ENCODE measurements at places on chromosomes 4 and X.
A peak's percentile ranks its signal among the peaks of the same experiment; 100 is the strongest.

- no peak overlapping the region for H3K4me3 ChIP-seq
- H3K27me3 ChIP-seq = no peaks in the 10 kb centered on the region
- no peak for DNase-seq
Observed at GRCh38 chr4:62377245-62377644, 1177.1 kb downstream of the ADGRL3 start.

DNA sequence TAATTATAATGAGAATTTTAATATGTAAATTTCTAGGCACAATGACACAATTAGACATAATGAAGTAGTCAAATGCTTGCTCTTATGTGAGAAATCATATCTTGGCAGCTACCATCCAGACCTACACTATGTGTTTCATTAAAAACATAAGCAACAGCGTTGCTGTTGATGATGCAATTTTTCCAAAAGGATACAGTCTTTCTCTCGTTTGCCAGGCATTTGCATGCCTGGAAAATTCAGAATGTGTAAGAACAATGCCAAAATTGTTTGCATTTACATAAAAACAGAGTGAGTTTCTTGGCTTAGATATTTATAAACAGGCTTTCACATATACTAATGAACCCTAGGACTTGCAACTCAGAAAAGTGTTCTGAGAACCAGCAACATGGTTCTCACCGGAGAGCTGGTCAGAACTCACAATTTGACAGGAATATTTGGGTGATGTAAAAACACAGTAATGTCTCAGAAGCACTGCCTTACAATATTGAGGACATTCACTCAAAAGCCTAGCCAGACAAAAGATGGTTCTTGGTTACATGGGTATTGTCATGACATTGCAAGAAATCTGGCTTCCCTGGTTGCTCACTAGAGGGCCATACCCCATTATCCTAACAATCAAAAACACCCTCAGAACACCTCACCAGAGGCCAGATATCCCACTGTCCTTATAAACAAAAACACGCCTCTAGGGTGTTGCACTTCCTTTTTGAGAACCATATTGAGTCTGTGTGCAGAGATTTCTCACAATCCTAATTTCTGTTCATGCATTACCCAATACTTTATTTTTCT lies 1029.0 kb upstream of the AGA start:
- H3K4me3 ChIP-seq = no peak overlapping the region
- H3K27me3 ChIP-seq = no peaks in the 10 kb centered on the region
- H3K27ac ChIP-seq = no peak overlapping the region

- H3K4me1 ChIP-seq = no peaks in the 10 kb centered on the region
- H3K36me3 ChIP-seq = no peaks in the 10 kb centered on the region
- H3K27ac ChIP-seq = no peak overlapping the region
- H3K4me3 ChIP-seq = no peak overlapping the region
Observed at GRCh38 chrX:127404161-127404560, 584.6 kb downstream of the PRR32 start.

DNA sequence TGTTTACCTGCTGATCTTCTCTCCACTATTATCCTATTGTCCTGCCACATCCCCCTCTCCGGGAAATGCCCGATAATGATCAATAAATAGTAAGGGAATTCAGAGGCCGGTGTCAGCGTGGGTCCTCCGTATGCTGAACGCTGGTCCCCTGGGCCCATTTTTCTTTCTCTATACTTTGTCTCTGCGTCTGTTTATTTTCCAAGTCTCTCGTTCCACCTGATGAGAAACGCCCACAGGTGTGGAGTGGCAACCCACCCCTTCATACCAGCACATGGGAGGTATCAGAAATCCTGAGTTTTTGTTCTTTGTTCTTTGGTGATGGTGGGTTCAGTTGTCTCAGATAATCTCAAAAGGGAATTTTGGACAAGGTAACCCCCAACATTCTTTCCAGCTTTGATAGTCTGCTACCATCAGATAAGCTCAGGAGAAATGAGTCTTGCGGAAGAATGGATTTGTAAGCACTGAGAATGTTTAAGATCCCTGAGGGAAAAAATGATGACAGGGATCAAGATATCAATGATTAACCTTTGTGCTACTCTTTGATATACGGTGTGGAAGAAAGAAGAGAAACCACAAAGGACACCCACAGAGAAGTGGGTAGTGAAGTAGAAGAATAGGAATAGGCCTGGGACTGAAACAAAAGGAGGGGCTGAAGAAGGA lies 117.9 kb downstream of the CEP44 start:
- no peaks in the 10 kb centered on the region for H3K27me3 ChIP-seq
- DNase-seq = no peak
- H3K4me1 ChIP-seq = no peaks in the 10 kb centered on the region
- no peak overlapping the region for H3K27ac ChIP-seq

DNA sequence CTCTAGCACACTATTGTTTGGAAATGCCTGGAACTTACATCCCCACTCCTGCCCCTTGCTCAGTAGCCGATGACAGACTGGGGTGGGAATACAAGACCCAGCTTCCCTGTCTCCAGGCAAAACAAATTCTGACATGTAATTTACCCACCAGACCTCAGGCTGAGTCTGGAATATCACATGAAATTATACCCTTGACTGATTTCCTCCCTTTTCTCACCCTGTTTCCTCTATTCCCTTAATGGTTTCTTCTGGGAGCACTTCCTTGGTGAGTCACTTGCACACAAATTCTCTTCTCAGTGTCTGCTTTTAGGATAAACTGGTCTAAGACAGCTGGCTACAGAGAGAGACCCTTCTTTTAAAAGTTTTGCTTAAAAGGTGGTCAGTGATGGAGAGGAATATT lies 65.8 kb upstream of the DIPK2B start:
- H3K27ac ChIP-seq = no peak overlapping the region
- DNase-seq = no peak
- H3K36me3 ChIP-seq = no peaks in the 10 kb centered on the region

DNA sequence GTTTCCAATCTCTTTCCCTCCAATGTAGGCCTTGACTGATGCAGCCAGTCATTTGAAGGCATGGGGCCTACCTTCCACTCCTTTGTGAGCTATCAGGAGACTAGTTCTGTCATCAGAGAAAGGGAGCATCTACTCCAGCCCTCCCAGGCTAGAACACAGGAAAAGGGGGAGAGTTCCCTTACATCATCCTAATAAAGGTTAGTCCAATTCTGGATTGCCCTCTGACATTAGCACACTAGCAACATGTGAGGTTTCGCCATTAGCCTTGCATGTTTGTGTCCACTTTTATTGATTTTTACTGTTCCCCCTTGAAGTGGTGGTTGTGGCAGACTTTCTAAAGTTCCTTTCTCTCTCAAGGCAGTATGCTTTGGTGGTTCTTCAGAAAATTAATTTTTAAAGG lies 67.3 kb downstream of the ZFX start:
- no peaks in the 10 kb centered on the region for H3K36me3 ChIP-seq
- H3K4me1 ChIP-seq = no peaks in the 10 kb centered on the region
- no peak overlapping the region for H3K4me3 ChIP-seq
- DNase-seq = no peak
- no peaks in the 10 kb centered on the region for H3K27me3 ChIP-seq

DNA sequence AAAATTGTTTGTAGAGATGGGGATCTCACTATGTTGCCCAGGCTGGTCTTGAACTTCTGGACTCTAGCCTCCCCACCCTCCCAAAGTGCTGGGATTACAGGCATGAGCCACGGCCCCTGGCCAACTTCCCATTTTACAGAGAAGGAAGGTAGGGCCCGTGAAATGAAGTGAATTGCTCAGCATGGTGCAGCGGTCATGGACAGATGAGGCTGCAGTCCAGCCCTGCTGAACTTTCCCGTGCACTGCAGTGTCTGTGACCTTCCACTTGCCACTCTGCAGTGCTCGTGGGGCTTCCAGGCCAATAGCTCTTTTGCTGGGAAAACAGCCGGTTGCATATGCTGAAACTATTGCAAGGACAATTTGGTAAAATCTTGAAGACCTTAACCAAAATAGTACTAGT lies 454.4 kb upstream of the FAT1 start:
- H3K36me3 ChIP-seq = no peaks in the 10 kb centered on the region
- no peak overlapping the region for H3K27ac ChIP-seq
- no peaks in the 10 kb centered on the region for H3K4me1 ChIP-seq

DNA sequence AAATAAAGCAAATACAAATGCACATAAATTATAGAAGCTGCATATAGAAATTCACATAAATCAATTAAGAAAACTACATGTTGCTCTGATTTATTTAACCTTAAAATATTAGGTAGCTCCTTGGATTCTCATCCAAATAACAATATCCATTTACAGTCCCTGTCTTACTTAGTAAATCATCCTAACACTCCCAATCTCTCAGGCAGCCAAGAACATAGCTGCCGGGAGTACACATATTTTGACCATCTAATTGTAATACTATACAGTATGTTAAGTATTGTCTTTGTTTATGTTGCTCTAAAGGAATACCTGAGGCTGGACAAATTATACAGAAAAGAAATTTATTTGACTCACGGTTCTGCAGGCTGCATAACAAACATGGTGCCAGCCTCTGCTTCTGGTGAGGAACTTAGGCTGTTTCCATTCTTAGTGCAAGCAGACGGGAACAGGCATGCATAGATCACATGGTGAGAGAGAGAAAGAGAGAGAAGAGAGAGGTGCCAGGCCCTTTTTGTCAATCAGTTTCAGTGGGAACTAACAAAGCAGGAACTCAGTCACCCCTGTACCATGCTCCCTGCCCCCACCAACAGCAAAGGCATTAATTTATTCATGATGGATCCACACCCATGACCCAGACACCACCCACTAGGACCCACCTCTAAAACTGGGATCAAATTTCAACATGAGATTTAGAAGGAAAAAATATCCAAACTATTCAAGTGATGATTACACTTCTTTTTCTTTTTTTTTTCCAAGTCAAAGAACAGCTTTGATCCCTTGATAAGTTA lies 614.8 kb upstream of the TECRL start:
- H3K4me1 ChIP-seq = no peaks in the 10 kb centered on the region
- no peak overlapping the region for H3K27ac ChIP-seq
- DNase-seq = no peak
- H3K27me3 ChIP-seq = no peaks in the 10 kb centered on the region

- H3K4me3 ChIP-seq = no peak overlapping the region
- H3K27me3 ChIP-seq = no peaks in the 10 kb centered on the region
- no peaks in the 10 kb centered on the region for H3K36me3 ChIP-seq
- H3K27ac ChIP-seq = no peak overlapping the region
- DNase-seq = no peak
Observed at GRCh38 chr4:78369679-78370078, 181.9 kb upstream of the ANXA3 start.

GRCh38 chr4:1337376-1337831 lies 9.6 kb upstream of the UVSSA start:
- H3K36me3 ChIP-seq = peaks cover 10% of the 10 kb centered on the region
- no peaks in the 10 kb centered on the region for H3K27me3 ChIP-seq
- H3K4me1 ChIP-seq = no peaks in the 10 kb centered on the region
- no peak overlapping the region for H3K27ac ChIP-seq

- no peaks in the 10 kb centered on the region for H3K27me3 ChIP-seq
- no peaks in the 10 kb centered on the region for H3K36me3 ChIP-seq
- H3K4me1 ChIP-seq = no peaks in the 10 kb centered on the region
- no peak for DNase-seq
- peak overlapping the region; percentile 0 for H3K27ac ChIP-seq
Observed at GRCh38 chr4:101022151-101023024, 324.9 kb downstream of the PPP3CA start.

GRCh38 chr4:33013282-33013681 lies 2293.1 kb downstream of the PCDH7 start:
- H3K4me3 ChIP-seq = no peak overlapping the region
- H3K27me3 ChIP-seq = no peaks in the 10 kb centered on the region
- H3K36me3 ChIP-seq = no peaks in the 10 kb centered on the region
